ENCODE measurements at places on chromosomes 3 and 15.
A peak's percentile ranks its signal among the peaks of the same experiment; 100 is the strongest.

GRCh38 chr15:62858343-62858742 lies 184.2 kb upstream of the TPM1 start:
- peaks cover 4% of the 10 kb centered on the region for H3K36me3 ChIP-seq
- H3K4me3 ChIP-seq = no peak overlapping the region
- peaks cover 4% of the 10 kb centered on the region for H3K4me1 ChIP-seq
- peaks cover 7% of the 10 kb centered on the region for H3K27me3 ChIP-seq
- H3K27ac ChIP-seq = no peak overlapping the region

DNA sequence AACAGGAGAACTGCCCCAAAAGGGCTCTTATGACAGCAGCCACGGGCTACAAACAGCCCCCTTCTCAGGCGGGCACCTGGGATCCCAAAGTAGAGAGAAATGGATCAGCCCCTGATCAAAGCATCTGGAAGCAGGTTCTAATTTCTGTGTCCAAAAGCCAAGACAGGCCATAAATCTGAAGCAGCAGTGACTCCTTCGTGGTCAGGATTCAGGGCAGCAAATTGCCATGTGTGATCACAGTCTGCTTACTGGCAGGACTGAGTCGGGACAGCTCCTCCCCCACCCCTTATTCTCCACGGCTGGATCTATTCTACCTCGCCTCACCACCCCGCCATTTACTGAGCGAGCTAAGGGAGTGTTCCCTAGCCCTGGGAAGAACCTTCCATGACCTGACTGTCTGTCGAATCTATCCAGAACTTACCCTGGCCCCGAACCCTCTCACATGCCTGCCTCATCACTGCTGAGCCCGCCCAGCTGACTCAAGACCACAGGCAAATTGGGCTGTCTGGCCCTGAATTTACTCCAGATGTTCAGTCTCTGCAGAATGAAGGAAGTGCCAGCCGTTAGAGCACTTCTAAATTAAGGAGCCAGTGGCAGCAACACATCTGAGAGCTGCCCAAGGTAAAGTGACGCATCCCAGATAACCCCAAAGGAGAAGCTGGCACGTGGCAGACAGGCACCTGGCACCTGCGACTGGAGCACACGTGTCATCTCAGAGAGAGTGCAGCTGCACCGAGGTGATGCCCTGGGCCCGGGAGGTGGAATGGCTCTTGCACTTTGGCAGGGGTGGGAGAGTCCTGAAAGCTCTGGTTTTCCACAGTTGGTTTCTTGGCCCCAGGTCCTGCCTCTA lies 1.3 kb downstream of the LRRC15 start:
- peaks cover 42% of the 10 kb centered on the region for H3K27me3 ChIP-seq
- DNase-seq = no peak
- peaks cover 2% of the 10 kb centered on the region for H3K4me1 ChIP-seq
- H3K4me3 ChIP-seq = no peak overlapping the region

- no peaks in the 10 kb centered on the region for H3K4me1 ChIP-seq
- H3K27ac ChIP-seq = no peak overlapping the region
- no peak for DNase-seq
Measured at GRCh38 chr15:79017953-79018352, 72.6 kb downstream of the RASGRF1 start.

DNA sequence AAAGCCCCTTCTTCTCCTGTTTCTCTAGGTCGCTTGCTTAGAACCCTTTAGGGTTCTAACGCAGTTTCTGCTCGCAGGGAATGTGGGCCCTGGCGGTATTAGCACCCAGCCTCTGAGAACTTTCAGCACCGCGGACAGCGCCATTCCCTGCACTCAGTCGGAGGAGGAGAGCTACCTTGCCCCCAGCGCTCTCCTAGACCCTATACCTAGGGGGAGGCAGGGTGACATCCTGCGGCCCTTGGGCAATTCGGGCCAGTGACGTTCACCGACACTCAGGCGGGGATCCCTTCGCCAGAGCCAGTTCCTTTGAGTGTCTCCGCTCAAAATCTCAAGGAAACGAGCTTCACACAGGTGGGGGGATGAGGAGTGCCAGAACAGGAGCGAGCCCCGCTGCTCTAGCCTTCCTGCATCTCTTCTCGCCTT lies 1.3 kb downstream of the SLC7A14 start:
- peak; percentile 80 for DNase-seq
- peaks cover 10% of the 10 kb centered on the region for H3K4me1 ChIP-seq
- H3K36me3 ChIP-seq = no peaks in the 10 kb centered on the region
- peaks cover 60% of the 10 kb centered on the region for H3K27me3 ChIP-seq
- H3K4me3 ChIP-seq = peak overlapping the region; percentile 64

DNA sequence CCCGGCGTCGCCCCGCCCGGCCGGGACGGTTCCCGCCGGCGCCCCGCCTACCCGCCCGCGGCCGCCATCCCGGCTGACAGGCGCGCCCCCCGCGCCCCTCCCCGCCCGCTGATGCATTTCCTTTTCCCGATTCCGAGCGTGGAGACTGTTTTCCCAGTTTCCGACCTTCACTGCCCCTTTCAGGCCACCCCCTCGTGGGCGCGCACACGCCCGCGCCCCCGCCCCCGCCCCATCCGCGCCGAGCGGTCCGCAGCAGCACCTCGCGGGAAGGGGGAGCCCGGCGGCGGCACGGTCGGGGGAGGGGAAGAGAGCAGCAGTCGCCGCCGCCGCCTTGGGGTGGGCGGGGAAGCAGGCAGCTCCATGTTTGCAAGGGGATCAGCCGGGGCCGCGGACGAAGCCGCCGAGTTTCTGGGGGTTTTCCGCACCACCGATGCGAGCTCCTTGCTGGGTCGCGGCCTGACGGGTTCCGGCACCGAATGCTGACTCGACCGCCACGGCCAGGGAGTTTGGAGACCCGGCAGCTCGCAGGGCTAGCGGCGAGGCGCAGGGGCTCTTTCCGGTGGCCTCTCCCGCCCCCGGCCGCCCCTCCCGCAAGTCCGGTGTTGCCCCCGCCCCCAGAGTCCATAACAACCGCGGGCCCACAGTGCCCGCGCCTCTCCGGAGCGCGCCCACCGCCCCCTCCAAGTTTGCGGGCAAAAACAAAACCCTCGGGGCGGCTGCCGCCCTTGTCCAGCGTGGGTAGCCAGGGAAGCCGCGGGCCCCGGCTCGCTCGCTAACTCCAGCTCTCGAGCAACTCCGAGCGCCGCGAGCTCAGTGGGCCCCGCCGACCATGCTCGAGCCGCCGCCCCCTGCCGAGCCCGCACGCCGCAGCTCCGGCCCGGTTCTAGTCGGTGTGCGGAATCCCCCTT lies 3.2 kb upstream of the SIN3A start:
- H3K4me3 ChIP-seq = peak overlapping the region; percentile 91
- H3K4me1 ChIP-seq = peaks cover 22% of the 10 kb centered on the region

- no peaks in the 10 kb centered on the region for H3K4me1 ChIP-seq
- no peak overlapping the region for H3K4me3 ChIP-seq
- H3K27me3 ChIP-seq = no peaks in the 10 kb centered on the region
- no peak for DNase-seq
- no peak overlapping the region for H3K27ac ChIP-seq
Measured at GRCh38 chr3:191641789-191642188, 180.8 kb downstream of the PYDC2 start.

DNA sequence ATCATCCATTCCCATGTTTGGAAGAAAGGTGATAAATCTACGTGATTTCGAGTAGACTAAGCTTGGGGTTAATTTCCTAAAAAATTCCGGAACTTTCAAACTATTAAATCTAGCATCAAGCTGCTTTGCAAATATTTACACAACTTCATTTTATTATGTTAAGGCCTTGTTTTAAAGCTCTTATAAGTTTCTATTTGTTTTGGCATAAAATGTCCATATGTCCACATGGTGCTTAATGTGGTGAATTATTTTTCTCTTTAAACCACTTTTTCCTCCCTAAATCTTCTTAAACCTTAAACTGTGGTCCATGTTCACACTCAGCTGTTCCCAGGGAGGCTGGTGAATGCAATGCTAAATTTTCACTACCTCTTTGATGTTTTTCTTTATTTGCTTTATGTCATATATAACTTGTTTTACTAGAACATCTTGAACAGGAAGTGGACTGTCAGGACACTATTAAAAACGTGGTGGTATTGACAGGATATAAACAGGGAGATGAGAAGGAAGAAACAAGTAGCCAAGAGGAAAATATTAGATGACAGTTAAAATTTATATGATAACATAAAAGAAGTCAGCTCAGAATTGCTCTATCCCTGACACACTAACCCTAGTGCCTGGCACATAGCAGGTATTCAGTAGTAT lies 72.5 kb upstream of the AGTR1 start:
- DNase-seq = no peak
- H3K4me1 ChIP-seq = no peaks in the 10 kb centered on the region
- peaks cover 6% of the 10 kb centered on the region for H3K36me3 ChIP-seq

GRCh38 chr15:75153087-75153486 lies 48.6 kb upstream of the C15orf39 start:
- no peak overlapping the region for H3K27ac ChIP-seq
- no peak for DNase-seq
- H3K4me1 ChIP-seq = peaks cover 3% of the 10 kb centered on the region
- no peaks in the 10 kb centered on the region for H3K36me3 ChIP-seq

Data from progenitor cell of endocrine pancreas (in vitro differentiated cells).